Ascending aorta (tissue), 2 donors: ENCODE measurements at places on chromosomes 12 and 14.

DNA sequence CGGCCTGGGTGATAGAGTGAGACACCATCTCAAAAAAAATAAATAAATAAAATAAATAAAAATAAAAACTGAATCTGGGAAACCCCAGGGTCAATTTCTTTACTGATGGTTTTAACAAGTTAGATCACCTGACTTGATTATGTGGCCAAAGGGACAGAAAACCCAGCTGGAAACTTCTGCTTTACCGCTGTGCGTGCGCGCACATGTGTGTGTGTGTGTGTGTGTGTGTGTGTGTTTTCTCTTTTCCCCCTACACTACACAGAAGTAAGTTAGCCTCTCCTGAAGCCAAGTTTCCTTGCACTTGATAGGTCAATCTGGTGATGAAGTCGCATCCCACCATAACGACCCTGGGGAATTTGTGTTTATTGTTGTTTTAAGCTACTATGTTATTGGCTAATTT lies 105.3 kb upstream of the AMN1 start:
- no peak for DNase-seq

DNA sequence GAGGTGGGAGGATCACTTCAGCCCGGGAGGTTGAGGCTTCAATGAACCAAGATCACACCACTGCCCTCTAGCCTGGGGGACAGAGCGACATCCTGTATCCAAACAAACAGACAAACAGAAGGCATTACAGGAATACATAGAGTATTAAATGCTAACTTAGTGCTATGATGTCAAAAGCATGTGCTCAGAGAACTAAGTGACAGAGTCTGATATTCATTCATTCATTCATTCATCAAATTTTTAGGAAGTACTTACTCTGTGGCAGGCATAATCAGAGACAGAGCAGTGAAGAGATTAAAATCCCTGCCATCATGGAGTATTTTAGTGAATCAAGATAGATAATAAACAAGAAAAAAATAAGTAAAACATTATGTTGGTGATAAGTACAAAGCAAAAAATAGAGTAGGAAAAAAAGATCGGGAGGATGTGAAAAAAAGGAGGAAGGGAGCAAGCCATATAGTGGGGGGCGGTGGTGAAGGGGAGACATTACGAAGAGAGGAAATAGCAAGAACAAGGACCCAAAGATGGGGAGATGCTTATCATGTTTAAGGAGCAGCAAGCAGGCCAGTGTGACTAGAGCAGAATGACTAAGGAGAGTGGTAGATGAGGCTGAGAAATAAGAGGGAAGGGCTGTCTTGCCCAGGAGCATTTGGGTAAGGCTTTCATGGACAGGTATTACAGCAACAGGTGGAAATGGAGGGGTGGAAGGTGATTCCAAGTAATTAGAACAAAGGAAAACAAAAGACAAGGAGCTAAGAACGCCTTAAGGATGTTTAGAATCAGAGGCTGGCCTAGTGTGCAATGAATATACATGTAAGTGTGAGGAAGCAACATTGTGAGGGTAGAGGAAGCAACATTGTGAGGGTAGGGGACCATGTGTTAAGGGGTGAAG lies 2.8 kb downstream of the MAP4K5 start:
- no peak for DNase-seq

GRCh38 chr12:89029961-89030360 lies 322.3 kb downstream of the DUSP6 start:
- DNase-seq = no peak

DNA sequence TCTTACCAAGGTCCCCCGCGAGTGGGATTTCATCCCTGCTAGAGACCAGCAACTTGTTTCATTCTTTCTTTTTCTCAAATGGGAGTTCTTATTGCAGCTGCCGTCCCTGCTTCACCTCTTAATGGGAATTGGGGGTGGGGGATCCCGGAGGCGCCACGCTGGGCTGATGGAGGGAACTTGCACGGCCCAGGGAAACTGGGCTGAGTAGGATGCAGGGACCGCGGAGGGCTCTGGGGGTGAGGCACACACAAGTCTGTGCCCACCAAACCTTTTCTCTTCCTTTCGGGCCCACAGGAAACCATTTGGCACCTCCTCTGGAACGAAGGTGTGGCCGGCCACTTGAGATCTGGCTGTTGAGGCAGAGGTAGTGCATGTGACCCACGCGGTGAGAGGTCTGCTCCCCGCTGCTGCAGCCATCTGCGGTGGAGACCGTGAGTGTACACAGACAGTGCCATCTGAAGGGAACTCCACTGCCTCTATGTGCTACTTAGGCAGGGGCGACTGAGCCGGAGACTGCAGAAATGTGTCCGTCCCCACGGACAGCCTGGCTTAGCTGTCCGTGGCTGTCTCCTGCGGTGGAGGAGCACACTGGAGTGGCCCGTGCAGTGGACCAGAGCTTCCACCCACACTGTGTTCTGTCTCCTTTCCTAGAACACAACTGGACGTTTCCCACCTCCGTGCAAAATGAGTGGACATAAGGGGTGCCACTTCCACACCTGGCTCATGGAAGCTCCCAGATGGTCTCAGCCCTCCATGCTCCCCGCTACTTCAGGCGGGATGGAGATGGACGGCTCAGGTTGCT lies 42.1 kb upstream of the TESC start:
- DNase-seq = no peak

- DNase-seq = no peak
Measured at GRCh38 chr12:63224396-63224795, 73.4 kb upstream of the AVPR1A start.

DNA sequence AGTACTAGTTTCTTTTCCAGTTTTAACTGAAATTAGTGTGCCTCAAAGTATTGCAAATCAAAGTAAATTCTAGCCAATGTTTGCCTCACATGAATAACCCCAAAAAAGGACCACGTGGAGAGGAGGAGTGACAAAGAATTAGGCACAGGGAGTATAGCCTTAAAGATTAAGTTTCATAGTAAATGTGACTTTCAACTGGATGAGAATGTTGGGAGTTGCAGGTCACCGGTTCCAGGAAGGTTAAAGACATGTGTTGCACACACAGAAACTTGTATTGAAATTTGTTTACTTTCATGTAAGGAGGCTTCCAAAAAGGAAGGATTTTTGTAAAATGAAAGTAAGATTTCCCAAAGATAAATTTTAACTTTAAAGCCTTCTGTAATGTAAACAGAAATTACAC lies 89.1 kb upstream of the CCDC198 start:
- DNase-seq = no peak

DNA sequence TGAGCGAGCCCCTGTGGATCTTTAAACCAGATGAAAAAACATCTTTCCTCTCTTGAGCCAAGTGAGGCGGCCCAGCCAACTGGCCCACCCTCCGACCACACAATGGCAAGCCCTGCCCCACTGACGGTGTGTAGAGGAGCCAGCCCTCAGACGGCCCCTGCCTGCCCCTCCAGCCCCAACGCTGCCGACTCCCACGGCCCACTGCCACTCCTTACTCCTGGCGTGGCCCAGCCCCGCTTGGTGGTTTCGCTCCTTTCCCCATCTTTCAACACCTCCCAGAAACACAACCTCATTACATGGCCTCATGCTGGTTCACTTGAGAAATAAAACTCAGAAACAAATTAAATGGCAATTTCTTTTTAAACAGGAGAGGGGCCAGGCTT lies 80.6 kb upstream of the DICER1 start:
- no peak for DNase-seq

DNA sequence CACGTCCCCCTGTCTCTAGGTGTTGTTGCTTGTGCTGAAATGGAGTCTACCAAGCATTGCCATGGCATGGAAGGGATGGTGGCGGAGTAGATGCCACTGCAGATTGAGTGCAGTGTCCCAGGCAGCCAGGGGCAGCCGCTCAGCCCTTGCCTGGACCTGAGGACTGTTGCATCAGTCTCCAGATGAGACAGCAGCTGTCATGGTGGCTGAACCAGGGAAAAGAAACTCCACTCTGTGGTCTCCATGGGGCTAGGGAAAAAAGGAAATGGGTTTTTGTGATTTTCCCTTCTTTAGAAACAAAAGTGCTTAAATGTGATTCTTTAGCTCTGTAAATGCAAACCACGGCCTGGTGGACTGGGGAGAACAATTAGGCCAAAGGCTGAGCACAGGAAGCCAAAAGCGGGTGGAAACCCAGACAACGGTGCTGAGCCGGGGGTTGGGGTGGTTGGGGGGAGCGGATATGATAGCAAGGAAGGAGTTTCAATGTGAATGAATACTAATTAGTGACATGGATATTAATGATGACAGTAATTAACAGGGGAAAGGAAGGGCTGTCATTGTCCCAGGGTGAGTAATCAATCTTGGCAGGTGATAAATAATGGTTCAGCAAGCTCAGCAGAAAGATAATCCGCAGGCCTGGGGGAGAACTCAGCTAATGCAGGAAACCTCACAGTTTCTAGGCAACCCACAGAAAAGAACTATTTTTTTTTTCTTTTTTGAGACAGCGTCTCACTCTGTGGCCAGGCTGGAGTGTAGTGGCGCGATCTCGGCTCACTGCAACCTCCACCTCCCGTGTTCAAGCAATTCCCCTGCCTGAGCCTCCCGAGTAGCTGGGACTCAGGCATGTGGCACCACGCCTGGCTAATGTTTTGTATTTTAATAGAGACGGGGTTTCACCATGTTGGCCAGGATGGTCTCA lies 442.6 kb downstream of the DPF3 start:
- no peak for DNase-seq
